CD4-positive, CD25-positive, alpha-beta regulatory T cell (primary cell): ENCODE measurements at places on chromosomes 7 and 10. TPM values are rescaled to one million over a fixed set of nuclear protein-coding genes. Genes with fewer than 3 reads are reported as not detected.

The HMX3 gene
- polyA plus RNA-seq = not detected

The TMUB1 gene
- polyA plus RNA-seq = 45.2 TPM

The C1GALT1 gene
- 31.5 TPM for polyA plus RNA-seq

The ASB10 gene
- polyA plus RNA-seq = not detected

The NRG3 gene
- polyA plus RNA-seq = not detected

The SPDYE5 gene
- polyA plus RNA-seq = not detected

The SLC16A9 gene
- polyA plus RNA-seq = not detected

GRCh38 chr10:10958041-10958440 lies 59.6 kb upstream of the CELF2 start:
- H3K4me3 ChIP-seq = no peak overlapping the region
- no peak for DNase-seq
- no peaks in the 10 kb centered on the region for H3K4me1 ChIP-seq
- no peaks in the 10 kb centered on the region for H3K36me3 ChIP-seq
- H3K27ac ChIP-seq = no peak overlapping the region
- peaks cover 5% of the 10 kb centered on the region for H3K27me3 ChIP-seq

GRCh38 chr10:97814996-97815395 lies 34.6 kb upstream of the GOLGA7B start:
- no peaks in the 10 kb centered on the region for H3K4me1 ChIP-seq
- no peak overlapping the region for H3K4me3 ChIP-seq
- H3K36me3 ChIP-seq = no peaks in the 10 kb centered on the region
- no peak overlapping the region for H3K27ac ChIP-seq
- no peak for DNase-seq

GRCh38 chr7:123961771-123962170 lies 36.7 kb downstream of the SPAM1 start:
- H3K27me3 ChIP-seq = no peaks in the 10 kb centered on the region
- no peak overlapping the region for H3K4me3 ChIP-seq
- no peak overlapping the region for H3K27ac ChIP-seq
- no peak for DNase-seq
- no peaks in the 10 kb centered on the region for H3K36me3 ChIP-seq

GRCh38 chr7:142851269-142851668 lies 3.6 kb upstream of the EPHB6 start:
- H3K27me3 ChIP-seq = no peaks in the 10 kb centered on the region
- peaks cover 10% of the 10 kb centered on the region for H3K4me1 ChIP-seq
- H3K4me3 ChIP-seq = no peak overlapping the region

- H3K4me1 ChIP-seq = no peaks in the 10 kb centered on the region
- no peaks in the 10 kb centered on the region for H3K27me3 ChIP-seq
- no peak for DNase-seq
- no peaks in the 10 kb centered on the region for H3K36me3 ChIP-seq
Observed at GRCh38 chr10:90652519-90652918, 205.3 kb downstream of the HTR7 start.

DNA sequence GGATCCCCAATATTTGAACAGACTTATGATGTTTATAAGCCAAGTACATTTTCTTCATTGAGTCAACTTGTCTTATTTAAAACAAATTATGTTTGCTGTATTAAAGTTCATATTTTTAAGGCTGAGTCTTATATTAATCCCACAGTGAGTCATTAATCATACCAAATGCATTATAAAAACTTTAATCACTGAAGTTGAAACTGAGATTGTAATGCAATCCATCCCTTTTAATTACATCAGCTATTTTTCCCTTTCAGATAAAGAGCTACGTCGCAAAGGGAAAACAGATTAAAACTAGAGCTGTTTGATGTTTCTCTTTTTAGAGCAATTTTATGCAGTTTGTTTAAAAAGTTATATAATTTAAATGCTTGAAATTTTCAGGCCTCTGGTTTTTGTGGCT lies 183.0 kb downstream of the ARID5B start:
- H3K27me3 ChIP-seq = no peaks in the 10 kb centered on the region
- peak overlapping the region; percentile 71 for H3K4me3 ChIP-seq
- H3K27ac ChIP-seq = peak overlapping the region; percentile 89
- no peak for DNase-seq
- H3K4me1 ChIP-seq = peaks cover 71% of the 10 kb centered on the region

DNA sequence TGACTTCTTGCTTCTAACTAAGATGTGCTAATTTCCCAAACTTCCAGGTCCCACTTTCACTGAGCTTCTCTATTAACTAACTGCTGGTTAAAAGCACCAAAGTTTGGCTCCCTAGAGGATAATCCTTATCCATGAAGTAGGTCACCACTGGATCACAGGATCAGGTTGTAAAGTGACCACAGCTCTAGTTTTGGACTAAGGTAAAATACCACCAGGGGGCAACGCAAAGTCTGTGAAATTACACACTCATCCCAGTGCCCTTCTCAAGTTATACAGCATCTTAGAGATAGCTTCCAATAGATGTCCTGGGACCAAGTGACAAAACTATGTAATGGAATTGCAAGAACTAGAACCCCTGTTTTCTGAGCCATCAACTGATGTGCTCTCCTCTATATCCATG lies 116.4 kb upstream of the ASAH2 start:
- H3K4me1 ChIP-seq = peaks cover 24% of the 10 kb centered on the region
- no peaks in the 10 kb centered on the region for H3K27me3 ChIP-seq
- peak; percentile 53 for DNase-seq
- no peak overlapping the region for H3K27ac ChIP-seq

DNA sequence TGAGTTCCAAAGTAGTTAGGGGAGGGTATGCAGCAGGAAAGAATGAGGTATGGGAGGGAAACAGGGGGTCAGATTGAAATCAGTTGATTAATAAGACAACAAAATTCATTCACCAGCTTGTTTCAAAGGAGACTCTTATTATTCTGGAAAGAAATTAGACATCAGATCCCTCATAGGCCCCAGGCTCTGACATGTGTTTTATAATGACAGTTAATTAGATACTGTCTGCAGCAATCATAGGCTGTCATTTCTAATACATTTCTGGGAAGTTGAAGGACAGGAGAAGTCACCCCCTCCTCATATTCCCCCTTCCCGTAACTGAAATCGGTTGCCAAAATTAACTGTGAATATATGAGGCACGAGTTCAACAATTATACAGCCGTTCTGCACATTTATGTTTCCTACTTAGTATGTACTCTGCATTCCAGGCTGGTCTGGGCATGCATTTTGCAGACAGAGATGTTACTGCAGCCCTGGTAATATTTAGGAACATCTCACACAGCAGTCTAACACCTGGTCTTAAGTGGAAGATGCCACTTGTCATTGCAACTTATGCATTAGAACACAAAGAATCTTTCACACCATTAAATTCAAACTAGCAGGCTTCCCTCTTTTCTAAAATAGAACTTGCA lies 355.2 kb upstream of the LRGUK start:
- DNase-seq = no peak
- no peak overlapping the region for H3K4me3 ChIP-seq
- no peaks in the 10 kb centered on the region for H3K36me3 ChIP-seq
- H3K4me1 ChIP-seq = no peaks in the 10 kb centered on the region

- no peak overlapping the region for H3K27ac ChIP-seq
- H3K27me3 ChIP-seq = no peaks in the 10 kb centered on the region
- peaks cover 25% of the 10 kb centered on the region for H3K4me1 ChIP-seq
- DNase-seq = no peak
- H3K36me3 ChIP-seq = peaks cover 29% of the 10 kb centered on the region
Observed at GRCh38 chr7:135166338-135166990, 4.0 kb downstream of the CYREN start.

DNA sequence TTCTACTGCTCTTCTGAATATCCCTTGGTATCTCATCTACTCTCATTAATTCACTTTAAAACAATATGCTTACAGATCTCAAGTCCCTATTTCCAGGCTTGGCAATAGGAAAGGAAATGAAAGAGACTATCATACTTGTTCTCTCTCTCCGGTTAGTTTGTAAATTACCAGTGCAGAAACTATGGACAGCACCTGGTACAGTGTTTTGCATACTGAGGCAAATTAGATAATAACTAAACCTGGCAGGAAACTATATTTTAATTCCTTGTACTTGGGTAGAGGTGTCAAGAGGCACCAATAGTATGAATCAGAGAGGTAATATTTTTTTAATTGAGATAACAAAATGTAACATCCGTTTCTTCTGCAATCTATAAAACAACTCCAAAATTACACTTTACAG lies 97.7 kb upstream of the TMEM196 start:
- DNase-seq = no peak
- no peak overlapping the region for H3K27ac ChIP-seq
- no peak overlapping the region for H3K4me3 ChIP-seq
- H3K36me3 ChIP-seq = no peaks in the 10 kb centered on the region

DNA sequence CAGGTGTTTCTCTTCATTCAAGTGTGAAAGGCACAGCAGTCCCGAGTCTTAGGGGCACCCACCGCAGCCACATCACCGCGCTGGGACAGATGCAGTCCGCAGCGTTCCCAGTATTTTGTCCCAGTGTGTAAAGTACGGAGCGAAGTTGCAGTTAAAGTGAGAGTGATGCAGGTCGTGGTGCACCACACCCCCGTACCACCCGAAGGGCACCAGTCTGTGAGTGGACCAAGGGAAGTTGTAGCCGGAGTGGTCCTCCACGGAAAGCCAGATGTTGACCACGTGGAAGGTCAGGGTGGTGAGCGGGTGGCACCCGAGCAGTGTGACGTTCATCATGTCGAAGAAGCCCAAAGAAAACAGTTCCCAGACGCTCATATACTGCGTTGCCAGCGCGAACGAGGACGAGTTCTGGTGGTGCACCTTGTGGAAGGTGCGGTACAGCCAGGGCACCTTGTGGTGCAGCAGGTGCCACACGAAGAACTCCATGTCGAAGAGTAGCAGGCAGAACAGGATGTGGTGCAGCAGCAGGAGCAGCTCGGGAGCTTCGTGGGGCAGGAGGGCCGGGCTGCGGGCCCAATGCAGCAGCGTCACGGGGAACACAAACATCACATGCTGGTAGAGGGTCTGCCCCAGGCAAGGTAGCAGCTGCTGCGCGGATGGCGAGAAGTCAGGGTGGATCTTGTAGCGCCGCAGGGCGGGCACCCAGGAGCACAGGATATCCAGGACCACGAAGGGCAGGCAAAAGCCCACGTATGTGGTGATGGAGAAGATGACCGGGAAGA lies 526 bp downstream of the CH25H start:
- peak overlapping the region; percentile 89 for H3K4me3 ChIP-seq
- H3K36me3 ChIP-seq = no peaks in the 10 kb centered on the region
- peaks cover 39% of the 10 kb centered on the region for H3K27me3 ChIP-seq
- peaks cover 23% of the 10 kb centered on the region for H3K4me1 ChIP-seq

DNA sequence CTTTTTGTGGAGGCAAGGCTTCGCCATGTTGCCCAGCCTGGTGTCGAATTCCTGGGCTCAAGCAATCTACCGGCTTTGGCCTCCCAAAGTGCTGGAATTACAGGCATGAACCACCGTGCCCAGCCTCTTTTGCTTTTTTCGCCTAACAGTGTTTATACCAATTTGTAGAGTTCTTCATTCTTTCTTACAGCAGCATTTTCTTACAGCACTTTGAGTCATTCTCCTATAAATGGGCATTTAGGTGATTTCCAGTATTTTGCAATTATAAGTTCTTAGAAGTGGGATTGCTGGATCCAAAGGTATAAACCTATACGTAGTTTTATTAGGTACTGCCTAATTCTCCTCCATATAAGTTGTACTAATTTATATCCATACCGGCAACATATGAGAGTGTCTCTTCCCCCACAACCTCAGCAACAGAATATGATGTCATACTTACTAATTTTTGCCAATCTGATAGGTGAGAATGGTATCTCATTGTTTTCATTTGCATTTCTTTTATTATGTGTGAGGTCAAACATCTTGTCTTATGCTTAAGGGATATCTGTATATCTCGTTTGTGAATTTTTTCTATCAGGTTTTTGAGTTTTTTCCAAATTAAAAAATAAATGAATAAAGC lies 39.1 kb downstream of the SUFU start:
- no peak for DNase-seq
- H3K27ac ChIP-seq = no peak overlapping the region
- H3K4me3 ChIP-seq = no peak overlapping the region
- no peaks in the 10 kb centered on the region for H3K27me3 ChIP-seq

- H3K27me3 ChIP-seq = peaks cover 10% of the 10 kb centered on the region
- H3K4me3 ChIP-seq = no peak overlapping the region
- no peak overlapping the region for H3K27ac ChIP-seq
- no peaks in the 10 kb centered on the region for H3K4me1 ChIP-seq
Observed at GRCh38 chr10:86642021-86642420, 12.3 kb upstream of the OPN4 start.

- no peaks in the 10 kb centered on the region for H3K36me3 ChIP-seq
- H3K27me3 ChIP-seq = no peaks in the 10 kb centered on the region
Observed at GRCh38 chr7:7702826-7703225, 15.6 kb downstream of the RPA3 start.
